ENCODE measurements at places on chromosomes 11 and 22.

DNA sequence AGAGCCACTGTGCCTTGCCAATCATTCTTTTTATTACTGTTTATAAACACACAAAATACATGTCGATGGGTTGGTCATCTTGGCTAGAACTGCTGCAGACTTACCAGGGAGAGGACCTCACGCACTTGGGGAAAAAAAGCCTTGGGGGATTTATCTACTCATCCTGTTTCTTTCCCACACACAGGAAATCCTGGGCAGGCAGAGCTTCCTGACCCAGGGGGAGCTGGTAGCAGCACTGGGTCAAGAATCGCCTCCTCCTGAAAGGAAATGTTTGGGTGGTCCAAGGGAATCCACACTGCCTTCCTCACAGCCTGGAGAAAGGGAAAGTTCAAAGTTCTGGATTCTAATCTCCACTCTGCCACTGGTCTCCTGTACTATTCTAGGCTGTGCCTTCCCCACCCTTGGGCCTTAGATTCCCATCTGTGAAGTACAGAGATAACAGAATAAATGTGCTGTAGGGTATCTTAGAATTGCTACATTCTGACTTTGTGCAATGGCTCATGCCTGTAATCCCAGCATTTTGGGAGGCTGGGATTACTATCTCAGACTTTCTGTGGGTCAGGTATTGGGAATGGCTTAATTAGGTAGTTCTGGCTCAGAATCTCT lies 31.2 kb upstream of the SMTN start:
- DNase-seq = no peak

GRCh38 chr11:35838071-35838470 lies 105.8 kb upstream of the LDLRAD3 start:
- DNase-seq = no peak

GRCh38 chr11:133202816-133203215 lies 329.5 kb downstream of the OPCML start:
- DNase-seq = no peak

- DNase-seq = no peak
These were observed 78.4 kb downstream of the CDKN1C start for GRCh38 chr11:2807025-2807681.

- DNase-seq = no peak
These were observed 22.4 kb downstream of the RTCB start for GRCh38 chr22:32389685-32390084.

DNA sequence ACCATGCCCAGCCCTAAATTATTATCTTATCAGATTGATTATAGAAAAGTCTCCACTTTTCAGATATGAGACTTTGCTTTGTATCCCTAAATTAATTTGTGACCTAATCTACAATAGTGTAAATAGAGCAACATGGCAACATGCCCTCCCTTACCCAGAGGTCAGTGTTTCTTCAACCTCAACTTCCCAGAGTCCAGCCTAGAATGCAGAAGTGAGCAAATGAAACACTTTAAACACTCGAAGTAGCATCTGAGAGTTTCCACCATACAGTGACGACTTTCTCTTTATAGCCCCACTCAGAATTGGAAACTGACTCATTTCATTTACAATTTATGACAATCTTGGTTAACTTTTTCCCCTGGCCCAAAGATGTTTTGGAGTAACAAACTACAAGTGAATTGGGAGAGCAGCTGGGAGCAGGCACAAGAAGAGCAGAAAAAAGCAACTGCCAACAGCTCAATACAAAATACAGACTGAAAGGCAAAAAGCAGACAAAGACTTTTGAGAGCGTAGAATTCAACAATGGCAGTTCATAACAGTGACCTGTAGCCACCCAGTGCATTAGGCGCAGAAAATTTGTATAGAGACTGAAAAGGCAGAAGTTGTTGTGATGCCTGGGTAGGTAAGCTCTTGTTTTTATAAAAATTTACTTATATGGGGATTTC lies 10.1 kb upstream of the BLID start:
- no peak for DNase-seq

DNA sequence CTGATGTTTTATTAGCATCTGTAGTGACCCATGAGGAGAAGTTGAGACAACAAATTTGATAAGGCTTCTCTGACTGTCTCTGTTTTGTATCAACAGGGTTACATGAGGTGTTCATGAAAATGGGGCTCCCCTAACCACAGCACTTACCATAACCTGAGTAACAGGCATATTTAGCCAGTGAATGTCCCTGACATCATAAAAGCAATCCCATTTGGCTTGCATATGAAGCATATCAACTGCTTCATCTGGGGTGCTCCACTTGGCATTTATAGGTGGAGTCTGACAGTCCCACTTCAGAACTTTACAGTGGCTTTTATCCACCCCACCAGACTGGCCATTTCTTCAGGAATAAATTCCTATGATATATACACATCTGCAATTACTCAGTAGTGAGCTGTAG lies 257.6 kb downstream of the LUZP2 start:
- DNase-seq = no peak

DNA sequence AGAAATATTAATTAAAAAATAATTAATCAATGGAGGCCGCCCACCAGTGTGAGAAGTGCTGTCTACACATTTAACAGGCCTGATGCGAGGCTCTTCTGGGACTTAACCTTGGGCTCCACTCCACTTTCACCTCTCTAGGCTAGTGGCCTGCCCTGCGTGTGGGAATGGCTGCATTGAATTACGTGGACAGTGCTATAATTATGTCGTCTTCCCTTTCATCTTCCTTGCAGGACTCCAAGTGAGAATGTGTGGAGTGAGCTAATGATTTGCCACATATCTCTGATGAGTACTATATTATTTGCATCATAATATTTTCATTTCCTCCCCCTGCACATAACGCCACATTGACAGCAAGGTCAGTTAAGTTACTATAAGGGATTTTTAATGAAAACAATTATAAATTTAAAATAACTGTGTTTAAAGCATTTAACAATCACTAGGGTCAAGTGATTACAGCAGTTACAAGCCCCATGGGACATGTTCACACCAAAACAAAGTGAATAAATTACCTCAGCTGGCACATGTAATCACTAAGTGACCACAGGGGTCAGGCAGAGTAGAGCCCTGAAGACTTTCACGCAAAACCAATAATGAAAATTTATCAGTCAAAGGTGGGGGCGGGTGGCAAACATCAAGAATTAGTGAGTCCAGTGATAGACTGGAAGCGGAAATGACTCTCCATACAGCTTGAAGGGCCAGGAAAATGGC lies 63.5 kb downstream of the MPPED2 start:
- DNase-seq = no peak

GRCh38 chr11:68839054-68839865 lies 2.5 kb downstream of the CPT1A start:
- peak; percentile 62 for DNase-seq

- DNase-seq = peak; percentile 70
These were observed at the start of gene APOBEC3C for GRCh38 chr22:39013942-39014722. TSS of gene APOBEC3C (plus strand) at chr22:39014257. CDS start at chr22:39014363, 106 bp downstream.

GRCh38 chr11:59201353-59201752 lies 11.4 kb downstream of the MPEG1 start:
- no peak for DNase-seq

DNA sequence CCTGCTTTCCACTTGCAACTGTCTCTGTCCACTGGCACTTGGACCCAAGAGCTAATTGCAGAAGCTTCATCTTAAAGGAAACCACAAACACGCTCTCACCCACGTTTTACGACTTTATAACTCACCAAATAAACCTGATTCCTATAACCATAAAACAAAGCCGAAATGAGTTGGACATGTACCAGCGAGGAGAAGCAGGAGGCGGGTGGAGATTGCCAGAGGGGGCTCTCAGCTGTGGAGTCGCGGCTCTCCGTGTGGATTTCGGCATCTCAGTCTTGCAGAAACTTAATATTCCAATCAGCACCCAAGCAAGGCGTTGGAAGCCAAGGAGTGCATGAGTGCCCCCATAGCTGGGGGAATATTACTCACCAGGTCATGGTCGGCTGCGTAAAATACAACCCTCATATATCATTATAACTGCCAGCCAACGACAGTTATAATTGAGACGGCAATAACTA lies 483.6 kb downstream of the MN1 start:
- peak; percentile 26 for DNase-seq

GRCh38 chr11:116502641-116503061 lies 270.1 kb downstream of the BUD13 start:
- no peak for DNase-seq

DNA sequence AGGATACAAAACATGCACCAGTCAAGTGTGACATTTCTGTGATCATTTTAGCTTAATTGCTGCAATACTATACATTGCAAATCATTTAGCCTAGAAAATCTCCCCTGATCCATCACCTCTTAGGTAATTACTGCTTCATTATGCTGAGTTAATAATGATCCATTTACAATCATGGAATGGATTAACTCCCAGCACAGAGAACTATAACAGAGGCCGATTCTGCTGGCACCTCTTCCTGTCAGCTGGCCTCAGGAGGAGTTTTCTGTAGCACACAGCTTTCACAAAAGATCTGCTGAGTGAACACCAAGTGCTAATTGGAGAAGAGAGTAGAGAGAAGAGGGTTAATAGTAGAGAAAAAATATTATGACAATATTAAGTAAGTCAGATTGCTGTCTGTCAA lies 591.8 kb upstream of the KIRREL3 start:
- no peak for DNase-seq

DNA sequence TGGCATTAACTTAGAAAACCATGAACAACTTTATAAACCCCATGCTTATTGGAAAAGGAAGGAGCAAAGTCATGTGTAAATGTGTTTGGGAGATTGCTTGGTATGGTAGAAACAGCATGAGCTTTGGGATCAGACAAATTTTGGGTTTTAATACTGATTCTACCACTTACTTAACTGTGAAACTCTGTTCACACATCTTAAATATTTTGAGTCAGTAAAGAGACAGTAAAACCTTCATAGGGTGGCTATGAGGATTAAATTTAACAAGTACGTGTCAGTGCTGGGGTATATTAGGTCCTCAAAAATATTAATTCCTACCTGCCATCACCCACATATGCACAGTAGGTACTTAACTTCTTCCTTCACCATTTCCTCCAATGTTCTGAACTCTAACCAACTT lies 96.5 kb downstream of the CD44 start:
- DNase-seq = no peak

- DNase-seq = no peak
These were observed 1214.3 kb upstream of the RAG2 start for GRCh38 chr11:37812281-37812880.

GRCh38 chr11:61960532-61960931 lies 6.9 kb downstream of the FTH1 start:
- DNase-seq = no peak

GRCh38 chr11:134181707-134182106 lies 42.1 kb downstream of the NCAPD3 start:
- DNase-seq = no peak

DNA sequence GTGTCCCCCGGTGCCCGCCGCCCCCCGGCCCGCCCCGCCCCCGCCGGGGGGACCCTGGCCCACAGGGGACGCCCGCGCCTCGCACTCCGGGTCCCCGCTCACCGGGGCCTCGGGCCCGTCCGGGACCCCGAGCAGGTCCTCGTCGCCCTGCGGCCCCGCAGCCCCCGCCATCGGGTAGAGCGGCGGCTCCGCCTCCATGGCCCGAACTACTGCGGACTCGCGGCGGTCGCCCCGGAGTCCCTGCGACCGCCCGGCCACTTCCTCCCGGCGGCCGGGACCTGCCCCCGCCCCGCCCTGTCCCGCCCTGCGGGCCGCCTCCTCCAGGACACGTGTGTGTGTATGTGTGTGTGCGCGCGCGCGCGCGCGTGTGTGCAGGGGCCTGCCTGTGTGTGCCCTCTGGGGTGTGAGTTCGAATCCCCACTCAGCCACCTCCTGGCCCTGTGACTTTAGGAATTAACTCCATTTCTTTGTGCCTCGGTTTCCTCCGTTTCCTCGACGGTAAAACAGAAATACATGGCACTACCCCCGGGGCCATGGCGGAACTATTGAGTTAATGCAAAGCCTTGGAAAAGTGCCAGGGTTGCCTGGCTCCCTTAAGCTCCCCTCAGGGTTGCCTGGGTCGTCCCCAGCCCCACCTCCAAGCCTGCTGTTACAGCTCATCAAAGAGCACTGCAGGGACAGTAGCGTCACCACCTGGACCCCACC lies at the start of gene UNC93B1:
UNC93B1 (minus strand) TSS at position 252 of the 705 bp plus-strand sequence; CDS start at position 198, 54 bp downstream.
- no peak for DNase-seq

- no peak for DNase-seq
These were observed 9.4 kb upstream of the NAP1L4 start for GRCh38 chr11:3001496-3001895.

GRCh38 chr11:27524155-27524554 lies 17.6 kb upstream of the LIN7C start:
- peak; percentile 33 for DNase-seq

DNA sequence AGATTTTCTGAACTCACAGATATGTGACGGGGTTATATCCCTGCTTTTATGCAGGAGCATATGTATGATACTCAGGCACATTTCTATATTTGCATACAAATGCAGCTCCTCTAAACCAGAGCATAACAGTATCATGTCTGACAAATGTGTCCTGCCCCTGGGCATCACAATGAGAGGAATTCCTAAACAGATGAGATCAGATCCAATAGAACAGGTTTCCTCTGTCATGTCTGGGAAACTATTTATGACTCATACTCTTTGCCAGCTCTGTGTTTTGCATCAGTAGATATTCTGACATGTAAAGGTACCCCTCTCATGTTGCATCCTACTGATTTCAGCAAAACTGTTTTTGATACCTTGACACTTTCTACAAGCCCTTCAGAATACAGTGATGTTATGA lies 29.4 kb downstream of the SYT9 start:
- DNase-seq = no peak

DNA sequence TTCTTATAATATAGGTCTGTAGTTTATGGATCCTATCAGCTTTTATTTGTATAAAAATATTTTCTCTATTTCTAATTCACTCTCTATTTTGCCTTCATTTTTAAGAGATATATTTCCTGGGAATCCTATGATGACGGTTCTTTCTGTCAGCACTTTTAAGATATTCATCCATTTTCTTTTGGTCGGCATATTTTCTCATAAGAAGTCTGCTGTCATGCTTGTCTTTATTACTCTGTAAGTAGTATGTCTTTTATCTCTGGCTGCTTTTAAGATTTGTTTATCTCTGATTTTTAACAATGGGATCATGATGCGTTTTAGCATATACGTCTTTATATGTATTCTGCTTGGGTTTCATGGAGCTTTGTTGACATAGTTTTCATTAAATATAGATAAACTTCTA lies 175.5 kb downstream of the SNX19 start:
- DNase-seq = no peak

DNA sequence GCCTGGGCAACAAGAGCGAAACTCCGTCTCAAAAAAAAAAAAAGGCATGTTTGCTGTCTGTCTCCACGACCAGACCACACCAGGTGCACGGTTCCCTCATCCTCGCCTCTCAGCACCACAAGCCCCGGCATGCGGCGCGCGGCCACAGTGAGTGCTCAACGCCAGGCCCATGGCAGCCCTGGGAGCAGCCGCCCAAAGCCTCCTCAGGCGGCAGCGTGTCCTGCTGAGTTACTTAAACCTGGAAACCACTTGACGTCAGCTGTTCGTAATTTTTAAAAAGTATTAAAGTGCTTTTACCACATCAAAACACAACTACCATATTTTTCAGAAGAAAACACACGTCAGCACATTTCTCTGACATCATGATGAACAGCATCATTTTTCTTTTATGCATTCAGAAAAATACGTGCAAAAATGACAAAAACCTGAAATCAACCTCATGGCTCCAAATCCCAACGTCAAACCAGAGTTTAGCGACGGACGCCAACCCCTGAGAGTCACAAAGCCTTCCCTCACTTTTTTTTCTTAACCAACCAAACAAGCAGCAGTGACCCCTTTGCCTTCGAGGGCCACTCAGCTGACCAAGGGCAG lies 2.1 kb downstream of the DEAF1 start:
- DNase-seq = no peak

GRCh38 chr11:41522391-41522790 lies 62.9 kb upstream of the LRRC4C start:
- DNase-seq = no peak

- DNase-seq = no peak
These were observed 14.7 kb upstream of the IFT27 start for GRCh38 chr22:36790648-36791047.

GRCh38 chr11:33116535-33116934 lies 44.7 kb downstream of the CSTF3 start:
- no peak for DNase-seq

Data from HFF-Myc (cell line).